Substantia nigra (tissue), 51 donors: ENCODE measurements at places on chromosomes 16 and 17.

DNA sequence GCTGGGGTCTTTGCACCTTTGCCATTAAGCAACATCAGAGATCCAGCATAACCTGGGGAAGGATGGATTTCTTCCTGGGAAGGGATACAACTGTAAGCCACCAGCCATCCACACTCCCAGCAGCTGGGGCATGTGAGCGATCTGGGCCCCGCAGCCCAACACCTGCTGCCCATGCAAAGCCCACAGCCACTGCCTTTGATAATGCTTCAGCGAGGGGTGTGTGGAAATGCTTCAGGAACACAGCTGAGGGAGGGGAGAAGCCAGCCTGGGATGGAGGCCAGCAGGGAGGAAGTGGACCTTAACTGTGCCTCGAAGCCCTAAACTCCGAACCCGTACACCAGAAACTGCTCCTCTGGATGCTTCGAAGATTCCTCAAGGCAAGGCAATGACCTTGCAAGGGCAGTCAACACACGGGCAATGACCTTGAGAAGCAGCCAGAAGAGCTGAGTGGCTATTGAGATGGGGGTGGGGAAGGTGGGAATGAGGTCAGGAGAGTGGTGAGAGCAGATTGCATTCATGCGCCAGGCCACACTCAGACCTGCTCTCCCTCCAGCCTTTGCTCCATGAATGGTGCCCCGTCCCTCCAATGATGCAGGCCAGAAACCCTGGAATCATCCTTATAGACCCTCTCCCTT, 49.1 kb downstream of the KATNIP start:
- DNase-seq, result no peak

DNA sequence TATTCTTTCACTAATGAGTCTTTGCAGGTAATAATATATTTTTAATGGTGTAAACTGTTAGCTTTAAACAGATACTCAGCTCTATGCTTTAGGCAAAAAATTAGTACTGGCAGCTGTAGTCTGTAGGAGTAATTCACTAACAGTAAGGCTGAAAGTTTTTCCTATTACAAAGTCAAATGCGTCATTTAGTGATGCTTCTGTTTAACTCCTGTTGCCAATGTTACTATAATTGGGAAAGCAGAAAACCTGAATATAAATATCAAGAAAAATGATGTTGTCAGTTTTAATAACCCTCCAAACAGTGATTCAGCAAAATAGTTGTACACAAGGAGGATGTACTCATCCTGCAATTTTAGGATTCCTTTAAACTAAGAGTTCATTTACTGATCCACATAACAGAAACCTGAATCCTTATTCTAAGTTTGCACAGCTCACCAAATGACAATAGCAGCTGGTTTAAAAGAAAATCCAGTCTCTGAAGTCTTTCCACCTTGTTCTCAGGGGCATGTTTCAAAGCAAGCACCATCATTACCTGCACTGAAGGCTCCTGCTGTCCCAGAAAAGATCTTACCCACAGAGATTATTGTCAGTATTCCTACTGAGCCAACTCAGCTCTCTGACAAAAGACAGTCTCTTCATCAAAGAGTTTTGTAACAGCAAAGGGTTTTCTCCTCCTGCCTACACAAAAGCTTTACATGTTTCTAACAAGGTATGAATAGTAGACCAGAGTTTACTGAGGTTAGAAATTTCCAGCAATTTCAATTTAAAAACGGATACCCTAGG, 4.2 kb downstream of the CDR2 start:
- DNase-seq, result no peak

GRCh38 chr17:54085020-54085419, 262.3 kb downstream of the KIF2B start:
- no peak for DNase-seq

DNA sequence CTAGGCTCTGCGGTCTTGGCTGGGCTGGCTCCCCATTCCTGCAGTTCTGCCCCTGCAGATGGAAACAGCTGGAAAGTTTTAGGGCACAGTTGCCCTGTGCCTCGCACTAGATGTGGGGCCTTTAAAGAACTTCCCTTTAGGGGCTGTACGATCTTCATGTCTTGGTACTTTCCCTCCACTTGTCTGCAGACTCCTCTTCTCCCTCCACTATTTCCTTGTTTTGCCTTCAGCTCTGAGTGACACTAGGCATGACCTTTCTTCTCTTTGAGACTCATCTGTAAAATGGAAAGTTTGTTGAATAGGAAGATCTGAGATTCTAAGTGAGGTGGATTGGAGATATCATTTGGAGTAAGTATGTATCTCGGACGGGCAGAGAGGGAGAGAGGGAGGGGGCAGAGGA, 6.3 kb upstream of the TAC4 start:
- no peak for DNase-seq

- DNase-seq, result no peak
Measured at GRCh38 chr17:13395346-13395745, 206.4 kb downstream of the HS3ST3A1 start.

DNA sequence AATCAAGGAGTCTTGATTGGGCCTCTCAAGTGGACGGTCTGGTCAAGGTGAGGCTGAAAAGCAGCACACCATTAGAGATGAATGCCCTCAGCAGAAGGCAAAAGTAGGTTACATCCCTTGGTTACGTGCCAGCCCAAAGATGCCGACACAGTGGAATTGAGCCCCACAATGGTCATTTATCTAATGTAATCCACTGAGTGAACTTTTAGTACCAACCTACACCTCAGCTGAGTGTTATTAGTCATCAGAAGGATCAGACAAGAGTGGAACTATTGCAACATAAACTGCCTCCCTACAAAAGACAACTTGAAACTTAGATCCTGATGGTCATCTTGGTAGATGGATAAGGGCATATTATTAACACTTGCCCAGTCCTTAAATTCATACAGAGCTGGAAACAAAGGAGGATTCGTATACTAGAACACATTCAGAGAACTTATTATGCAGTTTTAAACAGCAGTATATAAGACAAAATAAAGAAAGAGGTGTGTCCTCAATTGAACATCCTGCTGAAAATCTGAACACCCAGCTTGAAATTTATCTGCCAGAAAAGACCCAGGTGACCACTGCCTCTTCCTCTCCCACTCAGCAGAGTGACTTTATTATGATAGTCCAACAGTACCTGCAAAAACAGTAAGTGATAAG, 2.8 kb downstream of the DCUN1D3 start:
- DNase-seq, result no peak

- DNase-seq, result no peak
Measured at GRCh38 chr17:80701730-80702129, 157.1 kb downstream of the RPTOR start.

DNA sequence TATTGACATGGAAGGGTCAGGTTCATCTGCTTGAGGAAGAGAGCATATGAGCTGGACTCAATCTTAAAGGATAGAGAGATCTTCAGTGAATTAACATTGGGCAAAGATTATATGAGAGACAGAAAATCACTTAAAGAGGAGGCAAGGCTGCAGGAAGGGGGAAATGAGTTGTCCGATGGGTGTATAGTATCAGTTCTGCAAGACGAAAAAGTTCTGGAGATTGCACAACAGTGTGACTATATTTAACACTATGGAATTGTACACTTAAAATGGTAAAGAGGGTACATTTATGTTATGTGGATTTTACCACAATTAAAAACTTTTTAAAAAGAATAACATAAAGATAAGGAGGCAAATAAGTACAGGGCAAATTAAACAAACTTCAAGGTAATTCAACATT, 80.7 kb downstream of the HELZ start:
- DNase-seq, result no peak

DNA sequence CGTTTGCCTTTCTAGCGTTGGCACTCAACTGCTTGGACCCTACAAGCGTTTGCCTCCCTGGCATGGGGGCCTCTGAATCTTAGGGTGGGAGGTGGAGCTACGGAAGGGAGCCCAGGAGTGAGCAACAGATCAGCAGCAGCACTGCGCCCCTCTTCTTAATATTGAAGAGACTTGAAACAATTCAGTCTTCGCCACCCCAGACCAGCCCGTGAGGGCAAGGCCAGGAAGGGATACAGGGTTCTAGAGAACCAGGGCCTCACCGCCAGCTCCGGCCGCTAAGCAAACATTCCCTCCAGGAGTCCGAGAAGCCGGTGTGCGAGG, 1.5 kb upstream of the GPRC5C start:
- no peak for DNase-seq

GRCh38 chr16:57725151-57725550, 10.4 kb upstream of the KATNB1 start:
- no peak for DNase-seq

GRCh38 chr17:31068291-31068690, 26.5 kb upstream of the NF1 start:
- DNase-seq, result no peak

DNA sequence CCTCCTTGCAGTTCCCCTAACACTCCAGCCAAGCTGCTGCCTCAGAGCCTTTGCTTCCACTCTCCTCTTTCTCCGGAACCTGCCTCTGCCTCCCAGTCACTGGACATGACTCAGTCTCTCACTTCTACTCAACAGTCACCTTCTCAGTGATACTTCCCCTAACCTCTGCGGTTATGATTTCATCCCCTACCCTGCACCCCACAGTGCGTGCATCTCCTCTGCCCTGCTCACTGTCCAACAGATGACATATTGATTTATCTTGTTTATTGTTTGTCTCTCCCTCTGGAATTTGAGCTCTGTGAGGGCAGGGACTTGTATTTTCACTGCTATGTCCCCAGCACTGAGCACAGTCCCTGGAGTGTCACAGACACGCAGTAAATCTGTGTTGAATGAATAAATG, 100.7 kb downstream of the CYLD start:
- no peak for DNase-seq

DNA sequence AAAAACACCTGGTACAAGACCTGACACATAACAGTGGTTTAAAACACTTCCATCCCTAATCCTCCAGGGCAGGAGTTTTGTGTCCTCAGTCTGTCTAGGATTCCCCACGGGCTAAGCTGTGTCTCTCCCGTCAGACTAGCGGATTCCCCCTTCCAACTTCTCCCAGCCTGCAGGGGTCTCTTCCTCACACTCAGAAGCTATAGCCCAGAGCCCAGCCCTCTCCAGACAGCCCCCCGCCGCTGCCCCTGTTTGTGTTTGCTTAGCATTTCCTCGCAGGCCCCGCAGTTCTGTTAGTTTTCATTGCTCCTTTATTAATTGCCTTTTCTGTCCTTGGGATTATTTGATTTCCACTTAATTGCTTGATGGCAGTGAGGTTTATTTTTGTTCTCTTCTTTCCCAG, 91.2 kb downstream of the TMEM132E start:
- no peak for DNase-seq

DNA sequence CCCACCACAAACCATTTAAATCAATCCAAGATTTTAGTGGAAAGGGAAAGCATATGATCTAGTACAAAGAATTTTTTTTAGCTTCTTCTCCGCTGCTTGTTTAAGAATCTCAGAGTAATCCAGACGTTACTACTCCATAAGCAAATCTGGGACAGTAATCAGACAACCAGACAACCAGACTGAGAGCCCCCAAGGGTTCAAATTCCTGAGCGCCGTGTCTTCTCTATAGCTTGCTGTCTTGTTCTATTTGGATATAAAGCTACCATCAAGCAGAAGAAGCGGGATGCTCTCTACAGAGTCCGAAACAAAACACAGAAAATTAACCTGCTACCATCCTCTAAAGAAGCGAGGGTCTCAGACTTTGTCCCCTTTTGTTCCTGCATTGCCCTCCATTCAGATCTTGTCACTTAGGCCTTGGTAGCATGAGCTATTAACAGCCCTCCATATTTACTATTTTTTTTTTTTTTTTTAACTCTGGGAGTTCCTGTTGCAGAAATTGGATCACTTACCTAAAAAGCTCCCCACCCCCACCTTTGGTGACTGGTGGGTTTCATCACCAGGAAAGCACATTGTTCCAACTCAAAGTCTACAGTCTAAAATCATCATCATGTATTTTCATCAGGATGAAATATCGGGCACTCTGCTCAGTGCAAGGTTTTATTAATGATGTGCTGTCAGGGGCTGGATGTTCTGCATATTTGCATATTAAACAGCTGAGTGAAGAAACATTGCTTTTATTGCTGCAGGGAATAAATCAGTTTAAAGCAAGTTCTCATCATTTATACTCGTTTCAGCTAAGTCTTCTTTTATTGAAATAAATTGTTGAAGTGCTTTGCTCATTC, 576.7 kb downstream of the WWOX start:
- no peak for DNase-seq

DNA sequence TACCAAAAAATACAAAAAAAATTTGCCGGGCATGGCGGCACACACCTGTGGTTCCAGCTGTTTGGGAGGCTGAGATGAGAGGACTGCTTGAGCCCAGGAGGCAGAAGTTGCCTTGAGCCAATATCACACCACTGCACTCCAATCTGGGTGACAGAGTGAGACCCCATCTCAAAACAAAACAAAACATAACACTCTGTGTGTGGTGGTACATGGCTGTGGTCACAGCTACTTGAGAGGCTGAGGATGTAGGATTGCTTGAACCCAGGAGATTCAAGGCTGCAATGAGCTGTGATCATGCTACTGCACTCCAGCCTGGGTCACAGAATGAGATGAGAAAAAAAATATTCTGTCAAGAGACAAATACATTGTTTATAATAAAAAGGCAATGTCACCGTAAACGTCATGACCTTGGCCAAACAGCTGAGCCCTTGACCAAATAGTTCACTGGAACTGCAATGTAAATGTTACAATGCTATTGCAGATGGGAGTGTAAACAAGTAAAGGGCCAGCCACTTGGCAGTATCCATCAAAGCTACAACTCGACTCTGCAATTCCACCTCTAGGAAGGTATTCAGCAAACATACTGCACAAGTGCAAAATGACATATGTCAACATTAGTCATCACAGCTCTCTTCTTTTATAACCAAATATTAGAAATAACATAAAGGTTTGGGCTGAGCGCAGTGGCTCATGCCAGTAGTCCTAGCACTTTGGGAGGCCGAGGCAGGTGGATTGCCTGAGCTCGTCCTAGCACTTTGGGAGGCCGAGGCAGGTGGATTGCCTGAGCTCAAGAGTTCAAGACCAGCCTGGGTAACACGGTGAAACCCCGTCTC, 16.9 kb downstream of the EARS2 start:
- DNase-seq, result no peak

- no peak for DNase-seq
Measured at GRCh38 chr17:20315821-20316220, 151.5 kb downstream of the LGALS9B start.

DNA sequence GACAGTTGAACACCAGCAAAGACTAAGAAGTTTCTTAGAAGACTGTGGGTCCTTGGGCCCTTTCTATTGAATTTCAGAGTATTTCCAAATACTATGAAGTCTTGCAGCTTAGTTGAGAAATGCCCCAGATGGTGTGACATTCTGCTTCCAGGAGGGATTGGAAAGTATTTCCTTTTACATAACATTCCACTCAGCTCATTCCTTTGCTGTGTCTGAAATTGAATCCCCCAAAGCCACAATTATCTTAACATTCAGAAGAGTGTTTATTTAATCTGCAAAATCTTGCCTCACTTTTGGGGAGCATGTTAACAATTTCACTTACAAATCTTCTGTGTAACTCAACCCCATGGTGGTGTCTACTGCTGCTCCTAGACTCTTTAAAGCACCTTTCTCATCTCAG, 307.7 kb downstream of the WWOX start:
- no peak for DNase-seq
